ENCODE measurements at places on chromosomes 3 and 15. TPM values are rescaled to one million over a fixed set of nuclear protein-coding genes. Genes with fewer than 3 reads are reported as not detected.

DNA sequence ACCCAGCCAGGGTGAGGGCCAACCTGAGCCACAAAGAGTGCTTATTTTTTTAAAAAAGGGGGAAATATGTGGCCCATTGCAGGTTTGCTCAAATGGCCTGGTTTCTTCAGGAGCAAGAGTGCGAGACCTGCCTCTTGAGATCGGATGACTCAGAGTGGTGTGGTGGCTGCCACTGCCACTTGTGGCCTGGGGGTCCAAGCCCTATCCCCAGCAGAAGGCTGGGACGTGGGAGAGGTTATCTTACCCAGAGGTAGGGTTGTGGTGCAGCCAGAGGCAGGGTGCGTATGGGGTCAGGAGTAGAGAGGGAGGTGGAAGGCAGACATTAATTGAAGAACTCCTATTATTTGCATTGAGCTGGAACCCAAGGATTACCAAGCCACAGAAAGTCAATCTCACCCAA is 83.2 kb upstream of the SMAD3 start:
- H3K4me1 ChIP-seq: no peaks in the 10 kb centered on the region
- H3K36me3 ChIP-seq: no peaks in the 10 kb centered on the region
- no peak overlapping the region for H3K4me3 ChIP-seq
- no peak for DNase-seq

- H3K4me3 ChIP-seq: no peak overlapping the region
- H3K36me3 ChIP-seq: no peaks in the 10 kb centered on the region
- no peaks in the 10 kb centered on the region for H3K27me3 ChIP-seq
- DNase-seq: peak; percentile 80
These were observed 221.1 kb upstream of the TLE3 start for GRCh38 chr15:70318594-70319465.

ST8SIA2 gene
- total RNA-seq: 9.0 TPM

INTS14 gene
- 24.2 TPM for total RNA-seq

- H3K27me3 ChIP-seq: no peaks in the 10 kb centered on the region
- H3K4me1 ChIP-seq: no peaks in the 10 kb centered on the region
These were observed 14.5 kb upstream of the HYKK start for GRCh38 chr15:78492872-78493271.

DNA sequence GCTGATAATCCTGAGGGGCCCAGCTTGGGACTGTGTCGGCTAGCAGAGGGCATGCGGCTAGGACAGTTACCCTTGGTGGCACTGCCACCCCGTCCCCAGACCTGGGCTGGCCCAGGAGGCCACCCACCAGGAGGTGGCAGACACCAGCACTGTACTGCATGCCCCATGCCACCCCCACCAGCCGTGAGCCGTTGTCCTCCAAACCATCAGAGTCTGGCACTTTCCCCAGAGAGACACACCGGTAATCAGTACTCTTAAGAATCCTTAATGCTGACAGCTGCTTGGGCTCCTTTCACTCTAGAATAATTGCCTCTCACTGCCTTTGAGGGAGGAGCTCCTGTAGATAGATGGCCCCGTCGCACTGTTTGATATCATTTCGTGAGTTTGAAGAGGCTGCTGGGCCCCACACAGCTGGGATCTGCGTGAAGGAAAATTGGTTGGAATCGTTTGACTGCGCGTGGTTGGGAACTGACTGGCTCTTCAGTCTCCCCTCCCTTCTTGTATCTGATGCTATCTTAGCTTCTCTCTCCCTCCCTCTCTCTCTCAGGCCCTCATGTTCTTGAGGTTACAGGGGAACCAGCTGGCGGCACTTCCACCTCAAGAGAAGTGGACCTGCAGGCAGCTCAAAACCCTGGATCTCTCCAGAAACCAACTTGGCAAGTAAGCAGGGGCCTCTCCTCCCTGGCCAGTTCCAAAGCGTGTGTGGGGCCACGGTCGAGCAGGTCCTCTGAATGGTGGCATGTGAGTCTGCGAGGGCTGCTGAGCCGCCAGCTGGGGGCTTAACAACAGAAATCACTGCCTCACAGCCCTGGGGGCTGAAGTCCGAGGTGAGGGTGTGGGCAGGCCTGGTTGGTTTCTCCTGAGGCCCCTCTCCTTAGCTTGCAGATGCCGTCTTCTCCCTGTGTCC is 94.9 kb downstream of the LRRK1 start:
- no peak overlapping the region for H3K27ac ChIP-seq
- no peak overlapping the region for H3K4me3 ChIP-seq
- no peaks in the 10 kb centered on the region for H3K27me3 ChIP-seq
- DNase-seq: no peak

All from astrocyte (in vitro differentiated cells and primary cell).